ENCODE measurements at places on chromosomes 11 and 22.

DNA sequence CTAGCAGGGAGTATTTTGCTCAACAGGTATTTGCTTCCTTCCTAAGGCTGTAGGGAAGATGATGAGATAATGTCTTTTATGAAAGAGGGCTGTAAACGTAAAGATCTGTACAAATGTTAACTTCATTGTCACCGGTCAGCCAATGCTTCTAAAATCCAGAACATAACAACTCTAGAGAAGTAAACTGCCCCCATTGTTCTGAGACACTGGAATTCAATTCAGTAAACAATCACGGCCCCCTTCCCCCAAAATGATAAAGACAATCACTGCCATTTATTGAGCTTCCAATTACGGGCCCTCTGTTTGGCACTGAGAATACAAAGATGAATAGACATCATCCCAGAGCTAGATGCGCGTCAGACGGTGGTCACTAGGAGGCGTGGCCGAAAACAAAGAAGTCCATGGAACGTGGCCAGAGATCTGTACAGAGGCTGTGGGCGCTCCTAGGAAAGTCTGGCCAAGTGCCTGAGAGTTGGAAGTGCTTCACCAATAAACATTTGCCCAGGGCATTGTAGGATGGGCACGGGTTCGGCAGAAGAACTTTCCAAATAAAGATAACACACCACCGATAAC lies 576 bp downstream of the TMEM258 start:
- DNase-seq = peak; percentile 81

DNA sequence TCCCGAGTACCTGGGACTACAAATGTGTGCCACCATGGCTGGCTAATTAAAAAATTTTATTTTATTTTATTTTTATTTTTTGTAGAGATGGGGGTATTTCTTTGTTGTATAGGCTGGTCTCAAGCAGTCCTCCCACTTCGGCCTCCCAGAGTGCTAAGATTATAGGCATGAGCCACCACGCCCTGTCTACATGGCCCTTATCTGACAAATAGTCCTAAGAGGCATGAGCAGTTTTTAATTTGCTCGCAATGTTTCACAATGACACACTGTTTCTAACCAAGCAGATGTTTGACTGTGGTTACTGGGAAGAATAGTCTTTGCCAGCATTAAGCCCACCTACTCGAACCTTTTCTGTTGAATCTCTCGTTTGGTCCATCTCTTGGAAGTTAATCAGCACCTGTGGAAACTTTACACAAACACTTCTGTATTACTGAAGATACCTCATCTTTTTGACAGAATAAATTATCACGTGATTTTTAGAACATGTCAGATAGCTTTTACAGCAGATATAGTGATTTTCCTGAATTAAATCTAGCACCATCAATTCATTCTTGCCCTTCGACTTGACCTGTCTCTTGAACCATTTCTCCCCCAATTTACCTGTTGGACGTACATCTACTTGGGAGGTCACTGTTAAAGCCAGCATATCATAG lies 71.4 kb downstream of the MTMR3 start:
- DNase-seq = no peak

GRCh38 chr22:17712441-17712840 lies 61.8 kb downstream of the BID start:
- peak; percentile 34 for DNase-seq

- DNase-seq = no peak
Observed at GRCh38 chr11:119790476-119790875, 61.5 kb upstream of the NECTIN1 start.

DNA sequence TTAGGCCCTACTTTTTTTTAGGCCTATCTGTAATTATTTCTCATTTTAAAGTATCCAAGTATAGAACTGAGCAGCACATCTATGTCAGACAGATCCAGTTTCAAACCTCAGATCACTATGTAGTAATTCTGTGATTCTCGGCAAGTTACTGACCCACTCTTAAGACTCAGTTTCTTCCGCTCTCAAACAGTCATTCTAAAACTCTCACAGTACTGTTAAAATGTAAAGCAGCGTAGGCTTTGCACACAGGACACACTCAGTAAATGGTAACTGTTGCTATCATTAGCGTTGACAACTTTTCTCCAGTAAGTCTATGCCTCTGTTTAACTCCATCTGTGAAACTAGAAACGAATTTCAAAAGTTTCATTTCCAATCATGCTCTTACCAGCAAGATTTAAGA lies 277.1 kb downstream of the TTC28 start:
- no peak for DNase-seq

GRCh38 chr11:15800111-15800800 lies 556.1 kb downstream of the SOX6 start:
- peak; percentile 84 for DNase-seq

GRCh38 chr11:94507485-94507884 lies 4.8 kb upstream of the C11orf97 start:
- peak; percentile 83 for DNase-seq
